Retinal pigment epithelial cell (primary cell): ENCODE measurements at places on chromosomes 1 and 21.
A peak's percentile ranks its signal among the peaks of the same experiment; 100 is the strongest.

GRCh38 chr1:160489513-160490261 lies 33.4 kb downstream of the SLAMF6 start:
- DNase-seq = no peak

GRCh38 chr1:169683661-169684060 lies 27.8 kb downstream of the SELL start:
- no peak for DNase-seq

DNA sequence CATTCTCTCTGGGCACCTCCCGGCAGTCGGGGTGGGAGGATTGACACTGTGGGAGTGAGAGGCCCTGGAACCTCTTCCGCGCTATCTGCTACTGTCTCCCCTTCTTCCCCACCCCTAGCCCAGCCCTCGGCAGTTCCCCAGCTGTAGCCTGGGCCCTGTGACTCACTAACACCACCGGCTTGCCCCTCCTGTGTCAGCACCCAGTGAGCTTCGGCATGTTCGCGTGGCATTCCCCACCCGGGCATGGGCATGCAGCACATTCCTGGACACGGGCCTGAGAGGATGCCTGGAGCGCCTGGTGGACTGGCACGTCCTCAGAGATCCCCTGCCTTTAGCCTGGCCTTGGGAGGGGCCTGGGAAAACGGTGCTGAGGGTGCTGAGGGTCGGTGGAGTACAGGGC lies 1.3 kb downstream of the CDK18 start:
- peak; percentile 69 for DNase-seq

GRCh38 chr1:109875874-109876273 lies 34.8 kb upstream of the CSF1 start:
- no peak for DNase-seq

DNA sequence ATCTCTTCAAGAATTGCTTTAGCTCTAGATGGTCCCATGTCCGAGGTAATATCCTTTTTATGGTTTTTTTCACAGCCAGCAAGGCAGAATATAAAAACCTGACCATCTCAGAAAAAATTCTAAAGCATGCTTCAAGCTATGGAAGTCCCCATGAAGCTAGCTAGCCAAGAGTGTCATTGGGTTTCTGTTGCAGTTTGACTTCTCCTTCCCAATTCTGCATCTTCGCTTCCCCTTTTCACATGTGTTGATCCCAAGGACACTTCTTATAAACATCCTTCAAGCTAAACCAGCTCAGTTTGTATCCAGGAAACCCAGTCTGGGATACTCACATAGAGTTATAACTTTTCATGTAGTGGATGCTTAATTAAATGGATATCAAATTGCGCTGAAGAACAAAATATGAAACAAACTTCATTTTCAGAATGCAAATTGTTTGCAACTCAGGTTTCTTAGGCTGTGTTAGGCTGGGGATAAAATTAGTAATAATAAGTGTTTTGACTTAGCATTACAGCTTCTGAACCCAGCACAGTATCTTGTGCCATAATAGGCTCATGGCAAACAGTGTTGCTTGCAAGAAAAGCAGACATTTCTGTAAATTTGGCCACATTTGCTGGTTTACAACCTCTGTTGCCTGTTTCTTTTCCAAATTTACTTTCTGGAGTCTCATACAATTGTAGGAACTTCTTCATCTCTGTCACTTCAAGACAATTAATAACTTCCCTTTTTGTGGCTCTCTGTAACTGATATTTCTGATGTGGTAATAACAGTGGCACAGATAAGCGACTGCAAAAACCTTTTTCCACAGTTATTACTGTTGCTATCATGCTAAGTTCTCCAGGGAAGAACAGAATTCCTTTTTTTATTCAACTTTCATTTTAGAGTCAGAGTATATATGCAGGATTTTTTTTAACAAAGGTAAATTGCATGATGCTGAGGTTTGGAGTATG lies 53.2 kb downstream of the NCAM2 start:
- no peak for DNase-seq

DNA sequence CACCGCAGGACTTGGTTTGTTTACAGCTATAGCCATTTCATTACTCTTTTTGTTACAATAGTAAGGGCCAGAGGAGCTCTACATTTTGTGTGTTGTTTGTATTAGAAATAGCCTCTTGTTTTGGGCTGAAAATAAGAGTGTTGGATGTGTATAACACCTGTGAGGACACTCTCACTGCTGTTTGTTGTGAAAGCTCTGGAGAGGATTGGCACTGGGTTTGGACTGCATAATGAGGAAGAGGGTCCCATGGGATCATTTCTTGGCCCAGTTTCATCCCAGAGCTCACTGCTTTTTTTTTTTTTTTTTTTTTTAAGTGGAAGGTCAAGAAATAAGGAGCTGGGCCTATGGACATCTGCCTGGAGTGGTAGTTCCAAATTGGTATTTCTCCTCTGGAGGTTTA lies 61.6 kb upstream of the KIAA0040 start:
- no peak for DNase-seq

GRCh38 chr1:28087614-28088167 lies 719 bp downstream of the EYA3 start:
- no peak for DNase-seq

DNA sequence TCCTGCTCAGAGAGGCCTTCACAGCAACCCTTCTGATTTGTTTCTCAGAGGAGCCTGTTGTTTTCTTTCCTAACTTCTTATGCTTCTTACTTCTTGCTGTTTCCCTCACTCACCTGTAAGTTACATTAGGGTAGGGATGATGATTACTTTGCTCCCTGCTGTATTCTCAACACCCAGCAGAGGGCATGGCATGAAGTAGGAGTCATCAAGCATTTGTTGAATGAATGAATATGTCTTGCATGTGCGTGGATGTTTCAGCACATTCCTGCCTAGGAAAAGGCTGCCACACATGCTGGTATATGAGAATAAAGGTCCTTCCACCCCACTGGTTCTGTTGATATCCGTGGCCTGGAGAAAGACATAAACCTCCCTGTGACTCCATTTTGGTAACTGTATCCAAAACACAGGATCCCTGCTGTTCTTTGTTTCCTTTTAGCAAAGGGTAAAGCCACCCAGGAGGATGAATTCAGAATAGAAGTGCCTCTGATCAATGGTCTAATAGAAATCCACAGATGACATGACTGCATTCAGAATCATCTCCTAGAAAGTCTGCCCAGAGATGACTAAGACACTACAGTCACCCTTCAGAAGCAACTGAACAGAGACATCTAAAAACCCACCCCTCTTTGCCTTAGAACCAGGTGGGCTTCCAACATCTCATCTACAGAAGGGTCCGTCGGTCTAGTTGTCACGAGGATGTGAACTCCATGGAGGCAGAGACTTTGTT lies 168.8 kb downstream of the ZSCAN20 start:
- DNase-seq = no peak

DNA sequence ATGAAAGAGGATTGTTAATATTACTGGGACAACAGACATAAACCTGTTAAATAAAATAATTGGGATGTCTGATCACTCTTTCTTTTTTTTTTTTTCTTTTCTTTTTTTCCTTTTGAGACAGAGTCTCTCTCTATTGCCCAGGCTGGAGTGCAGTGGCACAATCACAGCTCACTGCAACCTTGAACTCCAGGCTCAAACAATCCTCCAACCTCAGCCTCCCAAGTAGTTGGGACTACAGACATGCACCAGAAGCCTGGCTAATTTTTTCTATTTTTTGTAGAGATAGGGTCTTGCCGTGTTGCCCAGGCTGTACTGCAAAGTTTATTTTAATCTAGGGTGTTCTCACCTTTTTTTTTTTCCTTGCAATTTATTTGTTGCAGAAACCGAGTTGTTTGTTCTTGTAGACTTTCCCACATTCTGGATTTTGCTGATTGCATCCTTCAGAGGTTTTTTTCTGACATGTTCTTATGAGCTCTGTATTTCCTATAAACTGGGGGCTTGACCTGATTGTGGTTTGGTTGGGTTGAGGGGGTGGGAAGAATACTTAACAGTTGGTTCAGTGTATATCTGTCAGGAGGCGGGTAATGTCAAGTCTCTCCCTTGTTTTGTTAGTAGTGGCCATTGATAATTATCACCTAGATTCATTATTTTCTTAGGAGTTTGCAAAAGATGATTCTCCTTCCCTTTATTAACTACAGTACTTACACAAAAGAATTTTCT lies 125.2 kb downstream of the MAST2 start:
- no peak for DNase-seq

DNA sequence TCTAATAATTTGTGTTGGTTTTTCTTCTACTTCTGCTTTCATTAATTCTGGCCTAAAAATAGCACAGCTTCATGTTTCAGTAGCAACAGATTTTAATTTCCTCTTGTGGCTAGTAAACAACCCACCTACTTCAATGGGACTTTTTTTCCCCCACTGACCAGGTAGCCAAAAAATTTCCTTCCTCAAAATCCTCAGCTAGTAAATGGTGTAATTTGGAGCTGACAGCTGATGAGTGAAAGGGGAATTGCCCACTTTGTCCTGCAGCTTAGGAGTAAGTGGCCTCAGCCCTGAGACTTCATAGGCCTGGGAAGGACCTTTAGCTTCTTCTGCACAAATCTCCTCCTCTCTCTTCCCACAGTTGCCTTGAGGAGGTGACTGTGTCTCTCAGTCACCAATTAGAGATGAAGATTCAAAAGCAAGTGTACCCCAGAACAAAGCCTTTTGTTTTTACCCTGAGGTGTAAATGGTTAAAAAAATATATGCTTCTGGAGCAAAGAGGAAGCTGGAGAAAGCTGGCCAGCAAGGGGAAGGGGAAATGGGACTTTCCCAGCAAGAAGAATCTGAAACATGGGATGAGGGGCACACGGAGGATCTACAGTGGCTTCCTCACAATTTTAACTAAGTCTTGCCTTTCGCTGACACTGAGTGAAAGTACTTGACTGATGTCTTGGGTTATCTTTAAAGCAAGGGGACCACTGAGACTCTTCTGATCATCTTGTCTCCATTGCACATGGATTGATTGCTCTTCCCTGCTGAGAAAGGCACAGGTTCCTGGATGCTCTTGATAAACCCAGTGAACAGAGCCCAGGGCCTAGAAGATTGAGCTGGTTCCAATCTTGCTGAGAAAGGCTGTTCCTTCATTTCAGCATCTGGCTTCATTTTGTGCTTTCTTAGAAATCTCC lies 35.8 kb upstream of the VCAM1 start:
- no peak for DNase-seq

DNA sequence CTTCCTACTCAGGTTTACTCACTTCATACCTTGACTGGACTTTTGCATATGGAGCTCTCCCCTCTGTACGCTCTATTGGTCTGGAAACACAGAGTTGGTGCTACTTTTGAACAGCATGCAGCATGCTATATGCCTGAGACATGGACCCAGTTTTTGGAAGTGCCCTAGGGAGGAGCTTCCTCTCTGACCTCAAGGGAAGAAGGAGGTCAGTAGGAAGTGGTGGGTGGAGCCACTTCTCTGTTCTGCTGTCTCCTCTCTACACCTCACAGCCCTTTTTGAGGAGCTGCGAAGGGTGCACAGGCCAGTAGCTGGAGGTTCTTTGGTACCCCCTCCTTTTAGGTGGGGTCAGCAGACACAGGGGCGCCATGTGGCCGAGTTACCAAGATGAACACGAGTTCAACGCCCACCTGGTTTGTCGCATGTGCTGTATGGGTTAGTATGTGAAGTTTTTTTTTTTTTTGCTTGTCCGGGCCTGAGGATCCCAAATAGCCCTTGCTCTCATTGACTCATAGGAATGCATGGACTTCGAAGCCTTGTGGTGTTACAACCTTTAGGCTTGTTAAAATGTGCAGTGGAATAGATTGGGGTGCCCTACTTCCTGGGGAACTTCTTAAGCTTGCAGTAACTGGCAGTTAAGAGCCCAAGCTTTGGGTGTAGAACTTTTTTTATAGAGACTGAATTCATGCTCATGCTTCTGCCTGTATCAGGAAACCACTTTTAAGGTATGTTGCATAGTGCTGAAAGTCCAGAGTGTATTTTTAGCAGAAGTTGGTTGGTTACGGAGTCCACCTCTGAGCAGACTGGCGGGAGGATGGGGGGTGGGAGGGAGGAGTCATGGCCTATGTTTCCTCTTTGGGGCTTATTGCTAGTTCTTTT lies 10.7 kb downstream of the MACF1 start:
- no peak for DNase-seq

DNA sequence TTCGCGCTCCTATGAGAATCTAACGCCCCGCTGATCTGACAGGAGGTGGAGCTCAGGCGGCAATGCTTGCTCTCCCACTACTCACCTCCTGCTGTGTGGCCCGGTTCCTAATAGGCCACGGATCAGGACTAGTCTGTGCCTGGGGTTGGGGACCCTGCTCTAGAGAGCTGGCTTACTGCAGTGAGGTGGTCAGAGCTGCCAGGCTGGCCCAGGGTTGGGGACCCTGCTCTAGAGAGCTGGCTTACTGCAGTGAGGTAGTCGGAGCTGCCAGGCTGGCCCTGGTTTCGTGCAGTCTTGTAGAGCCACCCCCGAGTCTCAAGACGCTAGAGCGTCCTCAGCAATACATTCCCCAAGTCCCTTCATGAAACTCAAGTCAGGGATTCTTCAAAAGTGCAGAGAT lies 27.5 kb downstream of the SLC37A1 start:
- no peak for DNase-seq

GRCh38 chr1:1081311-1082238 lies 7.5 kb upstream of the RNF223 start:
- no peak for DNase-seq

- no peak for DNase-seq
Measured at GRCh38 chr1:7248549-7249199, 463.4 kb downstream of the CAMTA1 start.

GRCh38 chr1:197195100-197195499 lies 48.6 kb upstream of the ASPM start:
- no peak for DNase-seq

GRCh38 chr1:194374649-194375048 lies 1188.2 kb upstream of the B3GALT2 start:
- no peak for DNase-seq

- DNase-seq = no peak
Measured at GRCh38 chr1:225849925-225850324, 32.3 kb downstream of the TMEM63A start.

DNA sequence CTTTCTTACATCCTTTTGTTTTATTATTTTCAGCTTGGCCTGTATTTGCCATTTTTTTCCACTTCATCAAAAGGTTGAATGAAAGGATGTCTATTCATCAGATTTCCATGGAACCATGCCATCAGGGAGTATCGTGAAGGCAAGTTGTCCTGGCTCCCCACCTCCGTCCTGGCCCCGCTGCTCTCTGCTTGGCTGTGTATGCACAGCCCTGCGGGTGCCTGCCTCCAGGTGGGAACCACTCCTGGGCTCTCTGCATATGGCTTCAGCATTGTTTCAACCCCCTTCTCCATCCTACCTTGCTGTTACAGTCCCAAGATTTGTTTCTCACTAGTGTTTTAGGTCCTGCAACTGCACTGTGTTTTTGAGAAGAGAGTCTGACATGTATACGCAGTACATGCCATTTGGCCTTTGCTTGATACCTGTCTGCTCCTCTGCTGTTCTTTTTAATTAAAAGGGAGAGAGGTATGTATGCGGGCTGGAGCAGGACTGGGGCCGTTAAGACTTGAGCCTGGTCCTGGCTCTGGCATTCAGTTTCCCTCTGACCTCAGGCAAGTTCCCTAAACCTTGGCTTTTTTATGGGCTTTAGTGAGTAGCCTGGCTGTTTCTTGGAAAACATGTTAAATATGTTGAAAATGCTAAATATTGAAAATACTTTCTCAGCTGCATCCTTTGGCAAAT lies 69.9 kb upstream of the GCLM start:
- DNase-seq = no peak

DNA sequence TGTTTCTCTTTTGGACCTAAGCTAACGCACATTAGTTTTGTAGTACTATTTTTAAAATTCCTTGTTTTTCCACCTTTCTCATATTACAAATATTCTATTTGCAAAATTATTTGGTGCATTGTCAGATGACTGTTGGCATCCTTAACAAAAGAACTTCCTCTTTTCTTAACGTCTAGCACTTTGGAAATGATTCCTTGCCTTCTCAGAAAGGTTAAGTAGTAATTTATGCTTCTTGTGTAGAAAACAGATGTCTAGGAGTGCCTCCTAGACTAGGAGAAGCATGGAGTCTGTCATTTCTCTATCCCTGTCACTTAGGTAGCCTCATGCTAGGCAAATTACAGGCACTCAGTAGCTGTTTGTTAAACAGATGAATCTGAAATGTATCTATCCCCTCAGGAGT lies 64.4 kb downstream of the HSPA13 start:
- DNase-seq = no peak
